Adipose tissue (tissue), 3 donors: ENCODE measurements at places on chromosomes 2 and 18. TPM values are rescaled to one million over a fixed set of nuclear protein-coding genes. Genes with fewer than 3 reads are reported as not detected.

HOXD13 gene
- not detected for polyA plus RNA-seq

FSHR gene
- not detected for polyA plus RNA-seq

IL36B gene
- not detected for polyA plus RNA-seq

RMC1 gene
- 18.4 TPM for polyA plus RNA-seq

SLC35F5 gene
- polyA plus RNA-seq, result 14.1 TPM

IMP4 gene
- 126 TPM for polyA plus RNA-seq

SEH1L gene
- 10.5 TPM for polyA plus RNA-seq

ALLC gene
- polyA plus RNA-seq, result 0.45 TPM

INHA gene
- 0.56 TPM for polyA plus RNA-seq

NAPG gene
- 11.7 TPM for polyA plus RNA-seq

CD302 gene
- 8.2 TPM for polyA plus RNA-seq

PLA2R1 gene
- polyA plus RNA-seq, result 3.2 TPM

BMP10 gene
- polyA plus RNA-seq, result not detected

GALNT3 gene
- polyA plus RNA-seq, result 14.9 TPM

ITGA6 gene
- 14.9 TPM for polyA plus RNA-seq

EGR4 gene
- polyA plus RNA-seq, result not detected

TMEFF2 gene
- polyA plus RNA-seq, result not detected

SOCS6 gene
- 4.5 TPM for polyA plus RNA-seq

FBXO15 gene
- 0.31 TPM for polyA plus RNA-seq

CHST9 gene
- 0.07 TPM for polyA plus RNA-seq

ACVR1 gene
- 11.6 TPM for polyA plus RNA-seq

KLHL14 gene
- 0.79 TPM for polyA plus RNA-seq

SCG2 gene
- polyA plus RNA-seq, result 0.24 TPM

NBAS gene
- 19.8 TPM for polyA plus RNA-seq

CTAGE1 gene
- not detected for polyA plus RNA-seq

NEUROD1 gene
- polyA plus RNA-seq, result not detected

COA5 gene
- polyA plus RNA-seq, result 45.1 TPM
